ENCODE measurements at places on chromosomes 6 and 20.

DNA sequence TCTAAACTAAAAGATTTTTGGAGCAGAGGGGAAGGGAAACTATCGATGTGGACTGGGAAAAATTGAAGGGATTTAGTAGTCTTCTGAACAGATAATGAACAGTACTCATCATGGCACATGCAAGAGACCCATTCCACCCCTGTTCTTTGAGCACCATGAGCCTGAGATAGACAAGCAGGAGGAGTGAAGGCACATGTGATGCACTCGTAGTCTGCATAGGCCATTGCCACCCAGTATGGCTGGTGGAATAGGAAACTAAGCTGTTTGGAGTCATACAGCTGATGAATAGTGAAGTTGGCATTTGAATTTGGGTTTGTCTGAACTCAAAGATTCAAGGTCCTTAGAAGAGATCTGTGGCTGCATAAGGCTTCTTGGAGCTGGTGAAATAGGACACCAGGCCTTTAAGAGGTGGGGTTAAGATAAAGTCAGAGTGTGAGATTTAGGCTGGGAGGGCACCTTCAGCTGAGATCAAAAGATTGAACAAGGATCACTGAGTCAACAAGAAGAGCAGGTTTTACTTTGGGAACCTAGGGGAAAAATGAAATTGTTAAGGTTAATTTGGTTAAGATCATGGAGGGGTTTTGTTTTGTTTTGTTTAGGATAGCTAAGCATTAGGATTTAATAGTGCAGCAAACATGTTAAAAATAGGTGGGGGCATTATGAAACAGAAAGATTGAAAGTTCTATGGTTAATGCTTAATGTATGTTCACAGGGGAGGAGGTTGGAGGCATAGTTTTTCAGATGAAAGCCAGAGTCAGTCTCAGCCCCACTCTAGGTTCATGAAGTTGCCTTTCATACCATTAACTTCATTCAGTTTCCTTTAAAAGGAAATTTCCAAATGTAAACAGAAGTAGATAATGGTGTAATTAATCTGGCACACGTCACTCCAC, 148.8 kb downstream of the ARID1B start:
- DNase-seq, result no peak

DNA sequence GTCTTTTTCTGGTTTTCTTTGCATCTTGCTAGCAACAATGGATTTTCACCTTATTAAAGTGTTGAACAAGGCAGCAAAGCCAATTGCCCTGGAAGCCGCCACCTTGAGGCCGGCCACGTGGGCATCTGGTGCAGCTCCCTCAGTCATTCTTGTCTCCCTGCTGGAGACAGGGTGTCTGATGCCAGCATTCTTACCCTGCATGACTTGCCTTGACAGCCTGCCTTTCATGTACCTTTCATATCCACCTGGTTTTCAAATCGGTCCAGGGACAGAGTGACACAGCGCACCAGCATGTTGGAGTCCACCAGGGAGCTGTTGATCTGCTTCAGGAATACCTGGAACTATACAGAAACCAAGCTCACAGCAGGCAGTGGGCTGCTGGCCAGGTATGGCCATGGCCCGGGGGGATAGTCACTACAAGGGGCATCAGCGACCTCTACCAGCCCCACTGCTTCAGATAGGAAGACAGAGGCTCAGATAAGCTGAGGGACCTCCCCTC, 49.8 kb downstream of the MYH7B start:
- no peak for DNase-seq

DNA sequence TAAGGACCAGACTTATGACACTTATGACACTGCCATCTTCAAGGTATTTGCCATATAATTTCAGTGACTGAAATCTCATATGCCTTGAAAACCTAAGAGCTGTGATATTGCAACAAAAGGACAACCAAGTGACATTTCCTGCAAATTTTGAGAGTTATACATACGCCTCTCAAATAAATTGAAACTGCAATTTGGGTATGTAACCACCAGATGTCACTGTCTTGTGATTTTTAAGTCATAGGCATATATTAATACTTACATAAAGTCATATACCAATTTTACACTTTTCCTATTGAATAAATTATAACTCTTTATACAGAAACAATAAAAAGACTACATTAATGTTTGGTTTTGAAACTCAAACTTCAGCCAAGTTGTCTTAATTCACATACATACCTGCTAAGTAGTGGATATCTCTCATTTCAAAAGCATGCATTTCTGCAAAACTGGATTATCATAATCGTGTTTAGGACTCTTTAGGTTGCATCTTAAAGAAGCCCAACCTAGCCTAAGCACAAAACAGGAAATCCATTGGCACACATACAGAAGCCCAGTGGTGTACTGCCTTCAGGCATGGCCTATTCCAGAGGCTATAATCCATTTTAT, 180.2 kb downstream of the PACRG start:
- no peak for DNase-seq

GRCh38 chr6:161195386-161195785, 78.5 kb downstream of the AGPAT4 start:
- DNase-seq, result no peak

All from activated CD4-positive, alpha-beta T cell treated with anti-CD3 and anti-CD28 coated beads for 48 hours (primary cell).